ENCODE measurements at places on chromosomes 16 and 17.
A peak's percentile ranks its signal among the peaks of the same experiment; 100 is the strongest.

DNA sequence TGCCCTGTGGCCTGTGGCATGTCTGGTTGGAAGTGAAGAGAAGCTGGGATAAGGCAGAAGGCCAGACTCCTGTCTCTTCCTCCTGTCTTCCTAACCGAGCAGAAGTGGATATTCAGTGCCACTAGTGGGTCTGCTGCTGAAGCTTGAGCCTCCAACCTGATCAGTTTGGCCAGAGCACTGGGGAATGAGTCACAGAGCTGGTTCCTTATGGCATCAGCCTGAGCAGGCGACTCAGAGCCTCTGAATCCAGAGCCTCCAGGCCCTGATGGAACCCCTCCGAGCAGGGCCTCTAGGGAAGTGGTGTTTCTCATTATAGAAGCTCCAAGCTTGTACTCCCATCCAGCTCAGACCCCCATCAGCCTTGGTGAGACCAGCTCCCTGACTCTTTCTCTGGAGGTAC is 2.0 kb downstream of the WSCD1 start:
- no peak for DNase-seq

DNA sequence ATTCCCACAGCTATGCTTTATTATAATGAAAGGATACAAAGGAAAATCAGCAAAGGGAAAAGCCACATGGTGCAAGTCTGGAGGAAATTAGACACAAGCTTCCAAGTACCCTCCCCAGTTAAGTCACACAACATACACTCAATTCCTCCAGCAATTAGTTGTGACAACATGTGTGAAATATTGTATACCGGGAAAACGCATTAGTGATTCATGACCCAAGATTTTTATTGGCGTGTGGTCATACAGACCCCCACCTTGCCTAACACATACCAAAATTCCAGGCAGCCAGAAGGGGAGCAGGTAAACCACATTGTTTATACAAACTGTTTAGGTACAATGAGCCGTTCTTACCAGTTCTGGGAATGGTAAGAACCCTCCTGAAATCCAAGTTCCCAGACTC is 160.6 kb downstream of the CYB561 start:
- no peak for DNase-seq

- no peak for DNase-seq
Observed at GRCh38 chr17:17175917-17176316, 30.2 kb downstream of the PLD6 start.

GRCh38 chr16:10126686-10127085 is 55.5 kb downstream of the GRIN2A start:
- DNase-seq = no peak

- DNase-seq = peak; percentile 84
Observed at GRCh38 chr17:45248132-45248957, 13.5 kb downstream of the SPATA32 start.

DNA sequence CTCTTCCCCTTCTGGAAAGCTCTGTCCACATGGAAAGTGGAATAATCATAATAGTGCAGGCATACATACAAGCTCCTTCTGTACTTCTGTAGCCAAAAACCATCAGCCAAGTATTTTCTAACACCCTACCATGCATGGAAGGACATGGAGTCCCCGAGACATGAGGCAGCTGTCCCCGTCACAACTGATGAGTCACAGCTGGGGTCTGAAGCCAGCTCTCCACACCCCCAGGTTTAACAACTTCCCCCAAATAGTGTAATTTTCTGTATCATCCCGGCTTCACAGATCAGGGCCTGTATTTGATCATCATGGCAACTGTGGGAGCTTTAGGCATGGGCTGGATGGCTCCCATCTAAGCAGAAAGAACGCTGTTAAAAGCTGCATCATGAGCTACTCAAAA is 16.6 kb downstream of the C16orf96 start:
- DNase-seq = no peak

- peak; percentile 82 for DNase-seq
Observed at GRCh38 chr16:10918294-10919002, 23.8 kb downstream of the DEXI start.

DNA sequence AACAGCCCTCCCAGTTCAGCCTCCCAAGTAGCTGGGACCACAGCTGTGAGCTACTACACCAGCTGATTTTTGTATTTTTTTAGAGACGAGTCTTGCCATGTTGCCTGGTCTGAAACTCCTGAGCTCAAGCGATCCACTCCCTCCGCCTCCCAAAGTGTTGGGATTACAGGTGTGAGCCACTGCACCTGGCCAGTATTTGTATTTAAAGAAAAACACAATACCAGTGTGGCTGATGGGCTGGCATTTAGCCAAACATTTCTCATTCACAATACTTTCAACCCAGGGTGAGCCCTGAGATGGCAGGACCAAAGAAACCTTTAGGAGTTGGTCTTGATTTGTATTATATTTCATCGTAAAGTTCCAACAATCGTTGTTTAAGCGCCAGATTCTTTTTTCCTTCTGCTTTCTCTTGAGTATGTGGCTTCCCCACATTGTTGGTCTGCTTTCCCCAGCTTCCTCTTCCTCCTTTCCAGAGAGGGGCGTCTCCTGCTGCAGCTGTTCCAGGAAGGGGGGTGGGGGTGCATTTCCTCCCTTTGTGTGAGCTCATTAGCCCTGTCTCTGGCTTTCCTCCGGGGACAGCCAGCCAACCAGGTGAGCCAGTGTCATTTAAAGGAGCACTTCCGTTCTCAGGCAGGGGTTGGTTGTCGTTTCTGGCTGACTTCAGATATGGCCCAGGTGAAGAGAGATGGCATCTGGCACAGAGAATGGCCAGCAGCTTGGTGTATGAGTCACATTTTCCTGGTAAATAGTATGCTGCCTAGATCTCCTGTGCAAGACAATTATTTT is 79.9 kb downstream of the GPRC5B start:
- no peak for DNase-seq

GRCh38 chr16:4200781-4201137 is 41.1 kb downstream of the SRL start:
- no peak for DNase-seq

GRCh38 chr16:88977812-88978607 is 1.0 kb upstream of the CBFA2T3 start:
- DNase-seq = no peak

GRCh38 chr17:81026266-81027036 is 8.5 kb upstream of the BAIAP2 start:
- DNase-seq = no peak

- DNase-seq = no peak
Observed at GRCh38 chr17:50621574-50622031, 13.1 kb upstream of the ABCC3 start.

DNA sequence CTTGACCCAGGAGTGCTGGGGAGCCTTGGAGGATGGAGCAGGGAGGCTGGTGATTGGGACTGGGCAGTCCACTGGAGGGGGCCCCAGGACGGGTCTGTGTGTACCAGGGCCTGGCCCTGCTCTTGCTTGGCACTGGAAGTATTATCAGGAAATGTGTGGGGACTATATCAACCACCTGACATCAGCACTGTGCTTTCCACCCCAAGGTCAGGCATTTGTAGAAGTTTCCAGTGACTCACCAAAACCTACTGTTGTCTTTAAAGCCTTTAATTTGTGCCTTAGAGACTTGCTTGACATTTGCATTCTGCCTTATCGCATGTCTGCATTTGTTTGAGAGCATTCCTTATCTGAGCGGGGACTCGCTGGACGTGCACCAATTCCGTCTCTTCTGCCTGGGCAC is 323.1 kb downstream of the FOXL1 start:
- DNase-seq = no peak

DNA sequence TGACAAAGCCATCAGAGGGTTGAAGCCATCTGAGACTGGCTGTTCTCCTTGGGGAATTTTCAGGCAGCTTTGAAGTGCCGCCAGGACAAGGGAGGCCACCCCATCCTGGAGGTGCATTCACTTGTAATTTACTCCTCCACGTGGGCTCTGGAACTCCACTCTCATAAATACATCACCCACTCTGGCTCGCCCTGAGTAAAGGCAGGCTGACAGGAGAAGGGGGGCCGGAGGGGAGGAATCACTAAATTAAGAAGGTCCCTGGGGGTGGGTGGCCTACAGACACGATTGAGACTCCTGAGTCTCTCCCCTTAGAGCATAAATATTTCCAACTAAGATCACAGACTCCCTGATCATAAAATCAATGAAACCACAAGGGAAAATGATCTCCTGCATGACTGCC is 56.3 kb upstream of the HNF1B start:
- DNase-seq = no peak

GRCh38 chr16:11149011-11149616 is 106.9 kb downstream of the SOCS1 start:
- DNase-seq = no peak

DNA sequence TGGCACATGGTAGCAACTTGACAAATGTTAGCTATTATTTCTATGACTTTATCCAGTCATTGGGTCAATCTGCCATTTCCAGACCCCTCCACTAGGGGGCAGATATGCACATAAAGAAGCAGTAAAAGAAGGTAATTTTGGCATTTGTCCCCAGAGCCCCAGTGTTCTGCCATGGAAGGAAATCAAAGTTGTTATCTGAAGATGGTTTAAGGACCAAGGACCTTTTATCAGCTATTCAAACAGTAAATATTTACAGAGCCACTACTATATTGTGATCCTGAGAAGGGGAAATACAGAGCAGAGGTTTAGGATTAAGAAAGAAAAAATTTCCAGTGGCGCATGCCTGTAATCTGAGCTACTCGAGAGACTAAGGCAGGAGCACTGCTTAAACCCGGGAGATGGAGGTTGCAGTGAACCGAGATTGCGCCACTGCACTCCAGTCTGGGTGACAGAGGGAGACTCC is 20.0 kb downstream of the TRAF4 start:
- peak; percentile 65 for DNase-seq

- no peak for DNase-seq
Observed at GRCh38 chr17:67649891-67650290, 67.8 kb upstream of the NOL11 start.

- DNase-seq = no peak
Observed at GRCh38 chr17:30005709-30006320, 64.4 kb downstream of the EFCAB5 start.

DNA sequence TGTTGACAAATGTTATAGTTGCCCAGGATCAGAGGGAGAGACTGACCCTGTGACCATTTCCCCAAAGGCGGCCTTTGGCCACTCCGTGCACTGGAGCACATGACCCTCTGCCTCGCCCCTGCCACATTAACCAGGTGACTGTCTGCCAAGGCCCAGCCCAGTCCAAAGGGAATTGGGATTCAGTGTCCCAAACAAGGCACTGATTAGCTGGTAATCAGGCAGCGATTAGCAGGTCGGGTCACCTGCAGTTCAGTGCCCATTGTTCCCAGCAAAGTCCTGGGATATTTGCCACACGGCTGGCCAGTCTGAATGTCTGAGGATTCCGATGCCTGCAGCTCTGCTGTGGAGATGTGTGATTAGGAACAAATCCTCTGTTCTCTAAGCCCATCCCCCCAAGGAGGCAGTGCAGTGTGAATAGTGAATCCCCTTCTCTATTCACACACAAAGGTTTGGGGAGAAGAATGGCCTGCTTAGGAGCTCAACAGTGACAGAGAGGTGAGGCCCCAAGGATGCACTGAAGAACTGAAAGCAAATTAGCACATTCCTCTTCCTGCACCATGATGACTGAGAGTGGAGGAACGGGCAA is 123.1 kb upstream of the MAF start:
- no peak for DNase-seq

GRCh38 chr17:16987066-16987829 is 15.3 kb upstream of the TNFRSF13B start:
- no peak for DNase-seq

- peak; percentile 90 for DNase-seq
Observed at GRCh38 chr16:84144859-84145639, at the start of the genes DNAAF1 and HSDL1. Gene DNAAF1 (plus strand): TSS chr16:84145308. CDS start chr16:84145441, 133 bp downstream. Gene HSDL1 (minus strand): TSS chr16:84145177. CDS start chr16:84131321, 13,856 bp downstream.

GRCh38 chr17:50589095-50589705 is 28.7 kb downstream of the CACNA1G start:
- DNase-seq = no peak

- DNase-seq = peak; percentile 6
Observed at GRCh38 chr16:69166221-69166833, 20.6 kb upstream of the SNTB2 start.

- no peak for DNase-seq
Observed at GRCh38 chr17:38970128-38970527, 2.9 kb upstream of the FBXO47 start.

- DNase-seq = no peak
Observed at GRCh38 chr17:45267436-45268055, 5.7 kb upstream of the SPATA32 start.

GRCh38 chr17:40331743-40332641 is 23.0 kb downstream of the RARA start:
- DNase-seq = no peak

- no peak for DNase-seq
Observed at GRCh38 chr16:65041667-65042066, 80.2 kb downstream of the CDH11 start.

DNA sequence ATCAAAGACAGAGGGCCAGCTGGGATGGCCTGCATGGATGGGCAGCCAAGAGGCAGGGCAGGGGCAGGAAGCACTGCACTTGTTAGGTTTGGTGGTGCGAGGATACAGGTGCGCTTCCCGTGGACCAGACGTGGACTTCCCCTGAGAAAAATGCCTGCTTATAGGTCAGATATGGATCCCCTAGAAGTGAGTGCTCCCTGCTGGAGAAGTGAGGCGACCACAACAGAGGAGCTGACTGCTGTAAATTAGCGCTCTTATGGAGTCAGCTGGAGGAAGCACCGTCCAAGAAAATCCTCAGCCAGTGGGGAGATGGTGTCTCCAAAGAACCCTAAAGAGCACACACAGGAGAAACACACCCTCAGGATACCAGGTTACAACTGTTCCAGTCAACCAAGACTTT is 27.7 kb upstream of the CCDC182 start:
- DNase-seq = no peak

- DNase-seq = no peak
Observed at GRCh38 chr17:56824503-56824902, 9.2 kb downstream of the C17orf67 start.

- no peak for DNase-seq
Observed at GRCh38 chr17:63095459-63095858, 129.4 kb downstream of the TANC2 start.

GRCh38 chr17:10616502-10617119 is 40.5 kb downstream of the MYH3 start:
- peak; percentile 47 for DNase-seq

DNA sequence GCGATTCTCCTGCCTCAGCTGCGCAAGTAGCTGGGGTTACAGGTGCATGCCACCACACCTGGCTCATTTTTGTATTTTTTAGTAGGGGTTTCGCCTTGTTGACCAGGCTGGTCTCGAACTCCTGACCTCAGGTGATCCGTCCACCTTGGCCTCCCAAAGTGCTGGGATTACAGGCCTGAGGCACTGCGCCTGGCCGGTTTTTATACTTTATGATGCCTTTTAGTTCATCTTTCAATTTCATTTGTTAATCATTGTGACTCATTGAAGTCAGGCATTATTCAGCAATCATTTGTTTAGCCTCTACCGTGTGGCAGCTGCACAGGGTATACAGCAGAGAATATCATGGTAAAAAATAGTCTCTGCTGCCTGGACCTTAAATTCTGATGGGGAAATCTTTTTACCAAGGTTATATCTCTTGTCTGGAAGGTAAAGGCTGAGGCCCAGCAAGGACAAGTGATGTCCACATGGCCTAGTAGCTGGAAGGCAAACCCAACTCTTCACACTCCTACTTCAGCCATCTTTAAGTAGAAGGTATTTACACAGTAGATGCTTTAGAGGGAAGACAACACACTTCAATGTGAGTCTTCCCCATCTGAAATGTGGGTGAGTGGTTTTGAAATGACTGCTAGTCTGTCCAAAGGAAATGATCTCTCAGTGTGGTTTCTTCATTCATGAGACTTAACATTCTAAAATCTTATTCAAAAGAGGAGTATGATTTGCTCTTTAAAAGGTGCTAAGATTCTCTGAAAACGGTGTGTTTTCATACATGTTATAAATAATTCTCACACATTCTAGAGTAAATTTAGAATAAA is 2.4 kb downstream of the PRPSAP2 start:
- DNase-seq = no peak

All from T-helper 2 cell (primary cell).